Substantia nigra (tissue), 51 donors: ENCODE measurements at places on chromosomes 5 and 9.

GRCh38 chr5:151288180-151288579, 15.4 kb downstream of the SLC36A3 start:
- DNase-seq: no peak

GRCh38 chr9:7799944-7800285, 337 bp upstream of the DMAC1 start:
- no peak for DNase-seq

DNA sequence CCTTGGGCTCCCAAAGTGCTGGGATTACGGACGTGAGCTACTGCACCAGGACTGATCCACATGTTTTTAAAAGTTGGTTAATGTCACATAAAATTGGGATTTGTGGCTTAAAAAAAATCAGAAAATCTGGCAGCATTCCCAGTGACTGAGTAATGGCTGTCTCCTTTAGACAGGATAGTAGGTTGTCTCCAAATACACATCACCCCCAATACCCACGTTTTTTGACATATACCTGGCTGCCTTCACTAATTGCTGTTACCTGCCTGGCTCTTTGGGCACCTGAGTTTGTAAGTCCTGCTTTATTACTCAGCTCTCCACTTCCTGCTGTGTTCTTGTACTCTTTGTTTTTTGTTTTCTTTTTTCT, 84.8 kb downstream of the KDM4C start:
- no peak for DNase-seq

- DNase-seq: no peak
Observed at GRCh38 chr5:142070734-142071133, 37.8 kb upstream of the NDFIP1 start.

GRCh38 chr9:93058355-93059010, at the start of gene SUSD3:
Gene SUSD3, plus strand, starts transcription at chr9:93058701. Its CDS starts 42 bp downstream, at chr9:93058743.
- DNase-seq: no peak

DNA sequence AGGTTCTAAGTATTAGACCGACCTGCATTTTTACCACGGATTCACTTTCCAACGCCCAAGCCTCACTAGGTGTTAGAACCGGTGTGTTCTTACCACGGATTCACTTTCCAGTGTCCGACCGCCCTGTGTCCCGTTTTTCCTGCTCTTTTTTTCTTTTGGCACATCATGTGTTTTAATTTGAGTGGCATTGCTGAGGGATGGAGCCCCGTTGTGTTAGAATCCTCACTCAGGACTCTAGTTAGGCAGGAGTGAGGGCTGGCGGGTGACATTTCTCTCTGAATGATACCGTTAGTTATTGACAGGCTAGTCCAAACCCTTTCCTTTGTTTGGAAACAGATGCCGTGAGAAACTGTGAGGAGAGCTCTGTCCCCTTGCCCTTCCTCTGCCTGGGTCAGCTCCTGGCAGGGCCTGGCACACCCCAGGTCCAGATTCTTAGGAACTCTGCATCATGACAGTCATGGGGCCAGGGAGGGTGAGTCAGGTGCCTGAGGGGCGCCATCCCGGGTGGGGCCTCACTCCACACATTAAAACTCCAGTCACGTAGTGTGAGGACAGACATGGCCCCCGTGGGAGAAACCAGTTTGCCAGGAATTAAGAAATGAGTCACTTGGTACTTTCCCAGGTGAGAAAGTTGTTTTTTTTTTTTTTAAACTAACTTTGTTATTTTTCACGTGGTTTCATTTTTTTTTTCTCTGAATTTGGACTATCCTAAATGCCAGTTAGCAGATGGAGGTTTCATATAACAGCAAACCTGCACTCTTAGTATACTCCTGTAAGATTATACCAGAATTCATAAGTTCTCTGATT, 15.8 kb downstream of the EXOC3 start:
- no peak for DNase-seq

- DNase-seq: no peak
Observed at GRCh38 chr9:93679536-93680442, 103.4 kb downstream of the PHF2 start.

GRCh38 chr5:172219296-172219695, 25.3 kb downstream of the EFCAB9 start:
- no peak for DNase-seq

DNA sequence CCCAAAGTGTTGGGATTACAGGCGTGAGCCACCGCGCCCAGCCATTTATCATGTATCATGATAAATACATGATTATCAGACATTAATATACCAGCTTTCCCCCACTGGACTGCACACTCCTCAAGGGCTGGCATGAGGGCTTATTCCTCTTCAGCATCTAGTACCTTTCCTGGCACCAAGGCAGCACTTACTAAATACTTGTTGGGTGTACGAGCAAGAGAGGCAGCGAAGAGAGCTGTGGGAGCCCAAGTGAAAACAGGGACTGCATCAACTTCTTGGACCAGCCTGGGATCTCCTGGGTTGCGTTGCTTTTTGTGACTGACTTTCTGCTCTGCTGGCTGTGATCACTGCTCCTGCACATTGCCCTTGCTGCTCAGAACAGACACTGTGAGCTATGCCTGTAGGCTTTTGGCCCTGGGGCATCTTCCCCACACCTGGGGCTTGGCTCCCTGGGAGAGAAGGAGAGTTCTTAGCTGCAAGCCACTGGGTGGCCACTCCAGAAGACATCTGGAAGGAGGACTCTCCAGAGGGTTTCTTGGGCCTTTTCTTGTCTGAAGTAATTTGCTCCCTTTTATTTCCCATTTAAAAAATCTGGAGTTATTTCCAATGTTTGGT, 224.3 kb downstream of the NR3C1 start:
- DNase-seq: no peak

DNA sequence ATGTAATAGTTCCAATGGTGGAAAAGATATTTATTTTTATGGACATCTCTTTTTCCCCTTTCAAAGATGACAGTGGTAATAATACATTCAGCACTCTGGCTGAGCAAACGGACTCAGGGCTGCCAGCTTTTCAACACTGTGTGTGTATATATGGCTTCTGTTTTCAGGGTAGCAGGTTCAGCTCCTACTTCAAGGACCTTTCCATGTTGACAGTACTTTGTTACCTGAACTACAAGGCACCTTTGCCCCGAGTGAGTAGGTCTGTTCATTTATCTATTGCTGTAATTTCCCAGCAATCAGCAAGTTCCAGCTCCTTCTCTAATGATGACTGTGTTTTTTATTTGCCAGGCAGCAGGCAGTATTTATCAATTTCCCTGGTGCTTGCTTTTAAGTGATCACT, 387.4 kb upstream of the KIF2A start:
- DNase-seq: no peak

DNA sequence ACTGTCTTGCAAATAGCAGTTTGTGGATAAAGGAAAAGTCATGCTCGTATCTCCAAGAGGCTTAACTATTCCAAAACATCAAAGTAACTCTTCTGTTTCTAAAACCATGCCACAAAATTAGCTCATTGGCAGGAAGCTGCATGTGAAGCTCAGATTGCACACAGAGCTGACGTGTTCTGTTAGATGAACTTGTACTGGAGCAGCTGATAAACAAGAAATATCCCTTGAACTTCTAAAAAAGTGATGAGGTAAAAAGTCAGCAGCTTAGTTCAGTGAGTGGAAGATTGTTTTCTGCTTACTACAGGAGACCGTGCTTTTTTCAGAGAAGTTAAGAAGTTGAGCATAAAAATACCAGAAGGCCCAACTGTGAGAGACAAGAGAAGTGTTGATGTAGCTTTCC, 113.2 kb downstream of the SLC12A2 start:
- DNase-seq: no peak

DNA sequence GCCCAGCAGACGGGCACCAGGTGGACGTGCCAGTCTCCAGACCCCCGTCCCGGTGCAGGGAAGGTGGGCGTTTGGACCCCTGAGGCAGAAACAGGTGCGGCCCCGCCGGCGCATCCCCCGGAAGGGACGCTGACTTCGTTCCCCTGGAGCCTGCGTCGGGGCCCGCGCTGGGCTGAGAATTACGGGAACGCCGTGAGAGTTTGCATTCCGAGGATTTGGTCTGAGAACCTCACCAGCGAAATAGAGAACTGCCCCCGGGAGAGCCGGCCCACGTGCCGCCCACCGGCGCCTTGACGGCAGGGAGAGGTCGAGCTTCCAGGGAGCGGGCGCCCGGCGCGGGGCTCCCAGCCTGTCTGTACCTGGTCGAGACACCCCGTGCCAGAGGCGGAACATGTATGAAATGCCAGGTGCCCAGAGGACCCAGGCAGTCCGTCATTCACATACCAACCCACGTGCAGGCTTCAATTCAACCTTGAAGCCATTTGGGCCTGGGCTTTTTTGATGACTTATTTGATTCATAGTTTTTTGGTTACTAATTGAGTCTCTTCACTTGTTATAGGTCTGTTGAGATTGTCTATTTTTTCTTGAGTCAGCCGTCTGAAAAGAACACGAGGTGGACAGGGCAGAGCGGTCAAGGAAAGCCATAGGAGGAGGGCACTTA, 877 bp upstream of the CAMSAP1 start:
- DNase-seq: no peak

GRCh38 chr5:175790796-175791195, 80.6 kb upstream of the CPLX2 start:
- DNase-seq: no peak

DNA sequence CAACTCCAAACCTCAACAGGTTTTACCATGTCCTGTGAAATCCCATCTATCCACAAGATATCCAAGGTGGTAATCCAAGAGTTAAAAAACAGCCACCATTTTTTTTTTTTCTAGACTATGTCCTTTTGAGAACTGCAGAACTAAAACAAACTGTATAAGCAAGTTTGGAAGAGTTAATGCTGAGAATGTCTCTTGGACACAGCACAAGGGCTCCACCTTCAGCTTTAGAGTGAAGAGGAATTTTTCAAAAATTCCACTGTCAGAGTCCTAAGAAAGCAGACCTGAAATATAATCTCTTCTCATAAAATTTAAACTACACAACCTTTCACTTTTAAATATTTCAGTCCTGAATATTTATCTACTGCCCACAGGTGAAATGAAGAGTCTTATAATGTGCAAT, 167.8 kb upstream of the CCNG1 start:
- DNase-seq: no peak

DNA sequence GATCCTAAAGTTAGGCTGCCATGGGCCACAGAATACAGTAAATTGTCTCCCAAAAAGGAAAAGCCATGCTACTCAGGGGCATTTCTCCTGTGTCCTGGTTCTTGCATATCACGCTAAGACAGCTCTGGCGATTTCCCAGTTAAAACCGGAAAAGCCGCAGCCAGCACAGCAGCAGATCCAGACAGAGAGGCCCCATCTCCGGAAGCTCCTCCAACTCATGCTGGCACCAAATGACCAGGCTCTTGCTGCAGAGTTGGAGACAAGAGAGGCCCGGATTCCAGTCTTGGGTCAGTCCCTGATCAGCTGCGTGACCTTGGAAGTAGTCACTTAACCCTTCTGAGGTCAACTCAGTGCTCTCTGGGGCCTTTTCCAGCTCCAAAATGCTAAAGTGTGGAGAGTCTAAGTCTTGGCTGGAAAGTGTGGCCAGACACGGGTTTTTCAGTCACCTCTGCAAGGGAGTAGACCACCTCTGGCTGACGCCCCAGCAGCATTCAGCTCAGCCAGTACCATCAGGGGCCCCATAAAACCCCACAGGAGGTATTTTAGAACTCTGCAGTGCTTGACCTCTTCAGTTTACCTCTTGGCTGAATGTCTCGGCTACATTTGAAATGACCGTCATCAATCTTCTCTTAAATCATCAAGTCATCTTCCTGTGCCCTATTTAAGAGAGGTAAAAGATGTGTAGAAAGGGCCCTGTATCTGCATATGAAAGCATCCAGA, 16.2 kb downstream of the GDNF start:
- DNase-seq: no peak

- no peak for DNase-seq
Observed at GRCh38 chr5:170522211-170523141, 18.7 kb downstream of the KCNIP1 start.

DNA sequence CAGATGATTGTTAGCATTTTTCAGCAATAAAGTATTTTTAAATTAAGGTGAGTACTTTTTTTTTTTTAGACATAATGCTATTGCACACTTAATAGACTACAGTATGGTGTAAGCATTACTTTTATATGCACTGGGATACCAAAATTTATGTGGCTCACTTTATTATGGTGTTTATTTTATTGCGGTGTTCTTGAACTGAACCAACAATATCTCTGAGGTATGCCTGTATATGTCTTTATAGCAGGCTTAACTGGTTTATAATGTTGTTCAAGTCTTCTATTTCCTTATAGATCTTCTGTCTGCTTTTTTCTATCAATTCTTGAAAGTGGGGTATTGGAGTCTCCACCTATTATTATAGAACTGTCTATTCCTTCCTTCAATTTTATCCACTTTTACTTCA, 18.0 kb downstream of the ZBTB43 start:
- DNase-seq: no peak

- no peak for DNase-seq
Observed at GRCh38 chr5:34490506-34491250, 165.4 kb upstream of the RAI14 start.

DNA sequence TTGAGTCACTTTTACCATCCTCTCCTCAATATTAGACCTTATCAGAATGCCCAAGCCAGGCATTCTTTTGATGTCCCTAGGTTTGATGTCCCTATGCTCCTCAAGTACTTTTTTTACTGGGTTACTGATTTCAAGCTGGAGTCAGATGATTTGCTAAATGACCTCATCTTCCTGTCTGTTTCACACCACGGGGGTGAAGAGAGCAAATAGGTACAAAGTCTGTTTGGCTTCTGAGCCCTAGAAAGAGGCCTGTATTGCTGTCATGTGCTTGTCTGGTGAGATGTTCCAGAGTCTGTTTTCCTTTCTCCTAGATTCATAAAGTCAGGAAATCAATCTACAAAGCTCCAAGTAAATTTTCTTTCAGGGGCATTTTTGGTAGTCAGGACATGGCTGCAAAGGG, 12.7 kb upstream of the DAB2 start:
- no peak for DNase-seq
